ENCODE measurements at places on chromosomes 11 and 22.

DNA sequence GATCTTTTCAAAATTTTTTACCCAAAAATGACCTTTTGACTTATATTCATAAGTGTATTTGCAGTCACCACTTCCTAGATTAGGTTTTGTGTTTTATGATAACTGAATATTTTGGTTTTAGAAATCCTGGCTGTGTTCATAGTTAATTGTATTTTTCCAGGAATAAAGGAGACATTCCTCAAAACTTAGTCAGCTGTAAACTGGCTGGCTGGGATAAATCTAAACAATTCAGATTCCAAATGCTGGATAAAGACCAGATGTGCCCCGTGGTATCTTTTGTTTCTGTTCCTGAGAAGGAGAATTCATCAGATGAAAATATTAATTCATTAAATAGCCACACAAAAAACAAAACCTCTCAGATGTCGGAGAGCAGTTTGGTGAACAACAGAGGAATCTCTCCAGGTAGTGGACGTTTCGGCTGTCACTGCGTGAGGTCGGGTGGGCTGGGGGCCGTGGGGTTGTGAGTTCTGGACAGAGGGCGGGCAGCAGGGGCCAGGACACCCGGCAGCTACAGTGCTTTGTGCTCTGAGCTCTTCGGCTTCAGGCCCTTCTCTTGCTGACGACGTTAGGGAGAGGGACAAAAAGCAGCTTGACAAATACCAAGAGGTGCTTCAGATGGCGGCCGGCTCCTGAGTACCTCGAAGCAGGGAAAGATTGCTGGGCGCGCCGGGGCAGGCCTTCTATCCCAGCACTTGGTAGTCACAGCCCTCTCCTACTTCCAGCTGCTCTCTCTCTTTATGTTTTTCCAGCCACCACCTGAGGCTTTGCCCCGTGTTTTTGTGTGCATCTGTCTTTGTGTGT is 24.6 kb downstream of the MOV10L1 start:
- DNase-seq, result no peak

DNA sequence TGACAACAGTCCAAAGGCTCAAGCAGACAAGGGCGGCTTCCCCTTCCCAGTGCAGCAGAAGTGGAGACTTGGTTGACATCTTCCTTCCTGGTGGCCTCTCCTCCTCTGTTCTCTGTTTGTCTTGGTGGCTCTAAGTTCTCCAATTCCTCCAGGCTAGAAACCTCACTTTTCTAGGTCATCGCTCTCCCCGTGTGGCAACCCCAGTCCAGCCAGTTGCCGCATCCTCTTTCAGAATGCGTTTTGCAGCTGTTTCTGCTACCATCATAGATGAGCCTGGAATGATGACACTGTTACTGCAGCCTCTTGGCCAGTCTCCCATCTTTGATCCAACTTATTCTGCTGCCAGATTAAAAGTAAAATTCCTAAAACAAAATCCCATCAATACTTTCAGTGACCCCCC is 201.5 kb downstream of the TRIM29 start:
- DNase-seq, result no peak

DNA sequence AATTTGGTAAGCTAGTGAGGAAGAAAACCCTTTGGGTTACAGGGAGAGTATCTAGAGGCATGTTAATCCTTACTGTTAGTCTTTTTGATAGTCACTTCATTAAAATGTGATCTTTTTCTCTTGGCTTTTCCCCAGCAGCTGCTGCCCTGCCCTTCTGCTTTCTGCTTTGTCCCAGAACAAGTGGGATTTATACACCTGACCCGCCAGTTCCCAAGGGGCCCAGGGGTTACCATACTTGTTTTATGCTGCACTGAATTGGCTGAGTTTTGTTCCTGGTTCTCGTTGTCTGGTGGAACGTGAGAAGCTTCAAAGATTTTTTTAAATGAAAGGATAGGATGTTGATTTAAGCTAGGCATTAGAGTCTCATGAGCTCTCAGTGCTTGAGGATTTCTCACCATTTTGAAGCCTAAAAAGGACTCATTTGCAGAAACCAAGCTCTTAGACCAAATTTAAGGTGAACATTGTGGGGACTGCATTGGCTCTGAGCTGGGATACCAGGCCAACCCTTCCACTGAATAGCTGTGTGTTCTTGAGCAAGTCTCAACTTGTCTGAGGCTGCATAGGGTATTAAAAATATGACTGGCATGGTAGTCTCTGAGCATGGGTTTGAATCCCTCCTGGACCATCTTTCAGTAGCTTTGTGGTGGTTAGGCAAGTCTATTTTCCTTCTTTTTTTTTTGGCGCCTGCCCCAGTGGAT is 6.6 kb downstream of the LIMK2 start:
- no peak for DNase-seq

DNA sequence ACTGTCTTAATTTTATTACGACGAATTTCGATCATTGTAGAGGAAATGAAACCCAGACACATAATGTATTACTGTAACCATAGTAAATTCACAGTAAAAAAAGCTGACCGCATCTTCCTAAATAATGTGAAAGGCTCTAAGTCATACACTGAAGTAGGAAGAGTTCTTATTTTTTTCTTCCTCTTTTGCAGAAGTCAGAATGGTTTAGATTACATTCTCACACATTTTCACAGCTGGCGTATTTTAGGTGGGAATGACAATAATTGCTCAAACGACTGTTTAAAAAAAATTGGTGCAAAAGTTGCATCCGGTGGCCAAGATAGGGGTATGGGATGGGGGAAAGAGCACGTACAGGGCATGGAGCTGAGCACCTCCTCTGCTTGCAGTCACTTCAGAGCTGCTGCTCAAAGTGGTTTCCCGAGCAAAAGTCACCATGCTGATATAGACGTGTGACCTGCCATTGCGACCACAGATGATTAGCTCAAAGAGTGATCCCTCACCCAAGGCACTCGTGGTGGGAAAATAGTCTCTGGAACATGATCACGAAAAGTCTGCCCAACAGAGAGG is 35.3 kb downstream of the MMP13 start:
- no peak for DNase-seq

GRCh38 chr11:75261902-75262361 is 21.4 kb downstream of the TPBGL start:
- no peak for DNase-seq

Data from CD4-positive, alpha-beta T cell treated with Interleukin-6 at 100 ng/mL for 8 hours (primary cell).